ENCODE measurements at places on chromosomes 7 and 10.

DNA sequence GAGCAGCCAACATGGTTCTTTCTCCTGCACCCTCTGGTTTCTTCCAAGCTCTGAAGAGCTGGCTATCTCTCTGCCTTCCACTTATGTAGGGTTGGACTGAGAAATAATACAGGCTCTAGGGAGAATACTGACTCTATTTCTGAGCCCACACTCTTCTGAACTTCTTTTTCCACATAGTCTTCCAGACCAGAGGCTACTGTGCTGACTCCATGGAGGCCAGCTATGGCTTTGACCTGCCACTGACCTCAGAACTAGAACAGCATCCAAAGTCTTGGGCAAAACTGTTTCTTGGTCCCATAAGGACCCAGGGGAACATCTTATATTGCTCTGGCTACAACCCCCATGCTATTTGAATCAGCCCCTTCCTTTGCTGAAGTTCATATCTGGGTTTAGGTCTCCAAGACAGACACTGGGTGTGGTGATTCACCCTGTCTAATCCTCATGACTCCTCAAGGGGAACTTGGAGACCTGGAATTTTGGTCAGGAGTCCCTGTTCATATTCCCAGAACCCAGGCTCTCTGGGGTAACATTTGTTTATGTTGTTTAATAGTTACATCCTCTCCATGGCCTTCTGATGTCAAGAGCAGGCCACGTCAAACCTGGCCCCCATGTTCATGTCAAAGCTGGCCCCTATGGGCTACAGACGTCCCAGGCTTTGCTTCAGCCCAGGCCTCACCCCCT lies 12.1 kb upstream of the PLAU start:
- no peak for DNase-seq

DNA sequence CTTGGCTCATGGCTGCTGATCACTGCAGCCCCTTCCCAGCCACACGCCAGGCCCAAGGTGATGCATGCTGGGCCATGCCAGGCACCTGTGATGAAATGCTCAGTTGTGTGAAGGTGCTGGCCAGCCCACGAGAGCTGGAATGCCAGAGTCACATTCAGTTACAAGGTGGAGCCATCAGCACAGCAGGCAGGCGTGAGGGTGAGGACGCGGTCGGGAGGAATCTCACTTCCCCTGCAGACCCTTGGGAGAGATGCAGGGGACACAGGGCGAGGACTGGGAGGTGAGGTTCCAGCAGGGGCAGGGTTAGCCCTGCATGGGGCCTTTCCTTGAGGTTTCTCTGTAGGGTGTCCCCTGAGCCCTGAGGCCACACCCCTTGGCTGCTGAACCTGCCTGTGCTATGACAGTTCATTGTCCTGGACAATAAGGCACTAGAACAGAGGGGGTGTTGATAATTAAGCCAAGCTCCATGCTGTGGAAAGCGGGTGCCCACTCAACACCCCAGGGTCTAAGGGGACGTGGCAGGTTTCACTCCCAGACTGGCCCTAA lies 82.4 kb downstream of the ADARB2 start:
- no peak for DNase-seq

DNA sequence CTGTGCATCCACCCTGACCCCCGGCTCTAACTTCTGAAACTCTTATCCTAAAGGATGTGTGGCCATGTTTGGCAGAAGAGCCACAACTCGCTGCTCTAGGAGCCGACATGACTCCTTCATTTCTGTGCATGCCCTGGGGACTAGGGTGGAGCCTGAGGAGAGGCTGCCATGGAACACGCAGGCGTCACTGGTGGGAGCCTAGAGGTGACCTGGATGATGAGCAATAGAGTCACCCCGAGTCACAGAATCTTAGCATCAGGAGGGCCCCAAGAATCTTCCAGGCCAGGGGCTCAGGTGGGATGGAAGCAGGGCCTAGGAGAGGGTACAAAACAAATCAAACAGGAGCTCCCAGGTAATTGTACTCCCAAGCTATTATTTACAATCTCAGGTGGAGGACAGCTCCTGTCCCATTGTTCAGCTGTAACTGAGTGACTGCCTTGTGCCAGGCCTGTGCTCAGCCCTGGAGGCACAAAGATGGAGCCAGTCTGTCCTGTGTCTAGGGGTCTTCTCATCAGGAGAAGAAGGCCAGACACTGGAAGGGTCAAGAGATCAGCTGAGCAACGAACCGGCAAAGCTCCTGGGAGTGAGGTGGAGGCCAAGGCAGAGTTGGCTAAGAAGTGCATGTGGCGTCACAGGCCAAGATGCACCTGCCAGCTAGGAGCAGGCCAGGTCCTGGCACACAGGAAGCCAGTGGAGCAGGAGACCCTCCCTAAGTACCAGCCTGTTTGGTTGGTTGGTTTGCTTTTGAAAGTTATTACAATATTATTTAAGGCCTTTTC lies 5.8 kb upstream of the ZNF22 start:
- no peak for DNase-seq

GRCh38 chr10:36362257-36362656 lies 720.2 kb upstream of the FZD8 start:
- DNase-seq = no peak

GRCh38 chr7:43758029-43758821 lies at the start of gene BLVRA:
BLVRA (plus strand) TSS chr7:43758680; CDS start chr7:43771159, 12,479 bp downstream.
- peak; percentile 70 for DNase-seq

DNA sequence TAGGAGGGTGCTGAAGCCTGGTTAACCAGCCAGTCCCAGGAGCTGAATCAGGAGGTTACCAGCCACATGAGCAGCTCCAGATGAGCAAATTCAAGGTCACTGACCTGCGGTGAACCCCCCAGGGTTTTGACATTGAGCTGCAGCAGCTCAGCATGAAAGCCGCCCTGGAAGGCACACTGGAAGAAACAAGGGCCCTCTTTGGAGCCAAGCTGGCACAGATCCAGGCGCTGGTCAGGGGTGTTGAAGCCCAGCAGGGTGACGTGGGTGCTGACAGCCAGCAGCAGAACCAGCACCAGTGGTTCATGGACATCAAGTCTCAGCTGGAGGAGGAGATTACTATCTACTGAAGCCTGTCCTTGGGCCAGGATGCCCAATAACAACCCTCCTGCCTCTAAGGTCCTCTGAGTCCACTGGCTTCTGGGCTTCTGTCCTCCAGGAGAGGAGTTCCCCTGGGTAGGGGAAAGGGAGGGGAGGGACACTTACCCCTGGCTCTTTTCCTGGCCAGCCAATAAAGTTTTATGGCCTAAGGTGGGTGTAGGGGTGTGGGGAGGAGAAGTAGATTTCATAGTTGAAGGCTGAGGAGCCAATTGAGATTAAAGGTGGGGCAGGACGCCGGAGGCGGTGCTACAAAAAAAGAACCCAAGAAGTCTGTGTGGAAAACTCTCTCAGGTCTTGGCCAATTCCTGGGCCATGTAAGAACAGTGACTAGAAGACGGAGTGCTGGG lies 29.4 kb upstream of the ATOH7 start:
- no peak for DNase-seq

DNA sequence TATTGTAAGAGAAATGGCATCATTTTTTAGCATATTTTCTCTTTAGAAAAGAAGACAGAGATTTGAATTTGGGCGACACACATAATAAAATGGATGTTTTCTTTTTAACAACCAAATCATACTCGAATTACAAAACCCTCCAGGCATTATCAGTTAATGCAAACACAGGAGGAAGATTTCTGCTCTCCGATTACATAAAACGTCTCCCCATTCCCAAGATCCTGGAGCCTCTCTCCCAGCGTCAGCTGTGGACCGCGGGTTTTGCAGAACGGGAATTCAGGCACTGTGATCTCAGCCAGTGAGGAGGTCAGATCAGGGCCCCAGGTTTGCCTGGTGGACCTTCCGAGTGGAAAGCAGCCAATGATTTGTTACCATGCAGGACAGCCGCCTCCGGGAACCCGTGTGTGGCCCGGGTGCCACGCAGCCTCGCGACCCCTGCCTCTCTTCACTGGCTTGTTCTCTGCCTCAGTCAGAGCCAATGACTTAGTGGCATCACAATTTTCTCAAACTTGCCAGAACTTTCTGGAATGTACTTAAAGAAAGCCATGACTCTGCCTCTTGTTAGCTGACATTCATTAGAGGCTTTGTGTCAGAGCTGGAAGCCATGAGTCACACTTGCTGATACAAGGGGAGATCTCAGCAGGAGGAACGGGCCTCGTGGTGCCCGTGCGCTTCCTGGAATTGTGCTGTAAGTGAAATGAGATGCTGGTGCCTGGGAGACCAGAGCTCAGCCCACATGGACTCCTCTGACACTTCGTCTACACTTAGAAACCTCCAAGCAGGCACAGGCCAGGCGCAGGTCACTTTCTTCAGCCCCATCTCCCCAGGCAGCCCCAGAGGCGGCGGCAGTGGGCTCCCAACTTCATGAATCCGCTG lies 246.1 kb downstream of the KLF6 start:
- no peak for DNase-seq

- DNase-seq = no peak
These were observed 500.8 kb downstream of the AUTS2 start for GRCh38 chr7:70098905-70099672.

DNA sequence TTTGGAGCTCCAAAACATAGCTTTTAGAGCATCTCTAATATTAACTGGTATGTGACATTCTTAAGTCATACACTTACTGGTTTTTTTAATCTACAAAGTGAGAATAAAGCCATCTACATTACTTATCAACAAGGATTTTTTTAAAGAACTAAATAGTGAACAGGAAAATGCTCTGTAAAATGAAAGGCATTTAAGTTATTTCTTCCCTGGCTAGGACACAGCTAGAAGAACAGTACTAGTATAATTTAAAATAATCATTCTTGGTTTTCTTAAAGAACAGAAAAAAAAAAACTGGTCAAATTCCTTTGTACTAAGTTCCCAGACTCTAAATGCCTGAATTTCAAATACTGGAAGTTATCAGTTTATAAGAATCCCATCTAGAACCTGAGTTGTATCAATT lies 139.5 kb downstream of the SRPK2 start:
- no peak for DNase-seq

GRCh38 chr10:6203331-6204062 lies 765 bp downstream of the PFKFB3 start:
- DNase-seq = peak; percentile 25

DNA sequence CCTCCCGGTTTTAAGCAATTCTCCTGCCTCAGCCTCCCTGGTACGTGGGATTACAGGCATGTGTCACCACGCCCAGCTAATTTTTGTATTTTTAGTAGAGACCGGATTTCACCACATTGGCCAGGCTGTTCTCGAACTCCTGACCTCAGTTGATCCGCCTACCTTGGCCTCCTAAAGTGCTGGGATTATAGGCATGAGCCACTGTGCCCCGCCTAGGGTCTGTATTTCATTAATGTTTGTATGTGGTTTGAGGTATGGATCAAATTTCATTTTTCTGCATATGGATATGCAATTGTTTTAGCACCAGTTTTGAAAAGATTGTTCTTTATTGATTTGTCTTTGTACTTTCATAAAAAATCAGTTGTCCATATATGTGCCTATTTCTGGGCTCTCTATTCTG lies 26.0 kb downstream of the CYP26A1 start:
- DNase-seq = no peak

DNA sequence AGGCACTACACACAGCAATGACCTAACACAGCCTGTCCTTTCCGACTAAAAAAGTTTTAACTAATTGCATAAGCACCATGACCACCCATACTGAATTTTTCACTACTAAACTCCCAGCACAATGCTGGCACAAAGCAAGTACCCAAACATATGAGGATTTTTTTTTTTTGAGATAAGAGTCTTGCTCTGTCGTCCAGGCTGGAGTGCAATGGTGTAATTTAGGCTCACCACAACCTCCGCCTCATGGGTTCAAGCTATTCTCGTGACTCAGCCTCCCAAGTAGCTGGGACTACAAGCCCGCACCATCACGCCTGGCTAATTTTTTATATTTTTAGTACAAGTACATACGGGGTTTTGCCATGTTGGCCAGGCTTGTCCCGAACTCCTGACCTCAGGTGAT lies 5.1 kb downstream of the UBE2H start:
- DNase-seq = no peak

GRCh38 chr10:128576336-128576735 lies 450.1 kb upstream of the MKI67 start:
- DNase-seq = no peak

GRCh38 chr7:128281605-128282380 lies 40.7 kb downstream of the LEP start:
- DNase-seq = no peak

DNA sequence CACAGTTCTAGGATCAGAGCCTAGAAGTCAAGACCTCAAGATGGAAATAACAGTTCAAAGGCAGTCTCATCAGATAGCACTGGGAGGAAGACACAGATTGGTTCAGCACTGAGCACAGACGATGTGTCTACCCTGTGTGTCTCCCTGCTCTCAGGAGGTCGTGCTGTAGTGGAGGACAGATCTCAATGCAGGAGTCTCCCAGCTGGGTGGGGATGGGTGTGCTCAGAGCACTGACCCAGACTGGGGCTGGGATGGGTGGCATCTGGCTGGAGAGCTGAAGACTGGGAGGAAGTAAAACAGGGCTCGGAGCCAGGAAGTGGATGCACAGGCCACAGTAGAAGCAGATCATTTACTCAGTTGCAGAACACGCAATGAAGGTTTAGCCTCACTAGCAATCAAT lies 69.5 kb upstream of the GDF10 start:
- DNase-seq = no peak

DNA sequence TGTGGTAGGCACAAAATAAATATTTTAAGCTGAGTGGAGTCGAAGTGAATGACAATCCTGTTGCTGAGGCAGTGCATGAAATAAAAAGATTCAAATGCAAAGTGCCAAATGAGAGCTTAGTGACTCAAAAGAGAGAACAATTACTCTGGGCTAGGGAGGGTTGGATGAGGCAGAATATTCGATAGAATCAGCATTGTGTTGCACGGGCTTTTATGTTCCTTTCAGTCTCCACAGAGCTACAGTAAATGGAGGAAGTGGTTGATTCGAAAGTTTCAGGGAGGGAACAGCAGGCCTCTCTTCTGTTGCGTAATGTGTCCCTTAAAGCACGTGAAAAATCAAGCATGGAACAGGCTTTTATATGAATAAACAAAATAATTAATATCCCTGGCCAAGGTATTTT lies 599.3 kb upstream of the CELF2 start:
- no peak for DNase-seq

- no peak for DNase-seq
These were observed 21.9 kb downstream of the ERLIN1 start for GRCh38 chr10:100163704-100164621.

DNA sequence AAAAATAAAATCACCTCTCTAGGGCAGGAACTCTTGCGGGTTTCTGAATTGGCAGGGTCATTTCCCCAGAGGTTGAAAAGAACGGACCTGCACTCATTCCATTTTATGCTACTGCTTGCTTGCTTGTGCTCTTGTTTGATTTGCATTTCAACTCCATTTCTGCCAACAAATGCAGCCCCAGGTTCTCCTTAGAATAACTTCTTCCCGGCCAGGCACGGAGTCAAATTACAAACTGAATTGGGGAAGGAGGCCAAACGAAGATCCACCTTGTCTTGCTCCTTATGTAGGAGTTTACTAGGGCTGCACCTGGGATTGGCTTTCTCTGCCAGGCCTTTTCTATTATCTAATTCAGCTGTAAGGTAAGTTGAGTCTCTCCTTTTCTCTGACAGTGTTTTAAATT lies 79.6 kb downstream of the HGF start:
- peak; percentile 38 for DNase-seq

DNA sequence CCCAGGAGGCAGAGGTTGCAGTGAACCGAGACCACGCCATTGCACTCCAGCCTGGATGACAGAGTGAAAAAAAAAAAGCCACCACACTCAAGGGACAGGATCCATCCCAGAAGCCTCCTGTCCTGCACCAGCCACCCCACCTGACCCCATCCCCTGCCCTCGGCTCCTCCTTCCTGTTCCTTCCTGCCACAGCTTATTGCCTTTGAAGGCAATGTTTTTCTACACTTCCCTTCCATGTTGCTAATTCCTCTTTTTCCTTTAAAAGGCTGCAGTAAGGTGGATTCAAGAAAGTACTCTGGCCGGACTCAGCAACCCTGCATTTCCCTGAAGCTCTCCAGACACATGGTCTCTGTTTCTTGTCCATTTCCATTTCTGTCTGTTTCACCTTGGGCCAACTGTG lies 80.9 kb downstream of the FAM171A1 start:
- DNase-seq = no peak
